ENCODE measurements at places on chromosomes 13 and 19. TPM values are rescaled to one million over a fixed set of nuclear protein-coding genes. Genes with fewer than 3 reads are reported as not detected.

Gene ONECUT3
- not detected for total RNA-seq

Gene TMIGD2
- total RNA-seq = not detected

Gene KCNK6
- 1.5 TPM for total RNA-seq

Gene FKBP8
- 393 TPM for total RNA-seq

Gene ZNF91
- total RNA-seq = 16.8 TPM

Gene ZNF414
- 12.1 TPM for total RNA-seq

Gene BAX
- total RNA-seq = 161 TPM

Gene ZNF813
- 1.5 TPM for total RNA-seq

Gene MAST1
- 0.88 TPM for total RNA-seq

Gene ELSPBP1
- not detected for total RNA-seq

Gene TARM1
- total RNA-seq = not detected

Gene CLEC4M
- total RNA-seq = not detected

Gene ZNF699
- 12.6 TPM for total RNA-seq

Gene ACP4
- total RNA-seq = not detected

Gene ZNF460
- total RNA-seq = 29.3 TPM

Gene ZNF565
- total RNA-seq = 1.4 TPM

Gene MBD3L3
- total RNA-seq = not detected

Gene SYCN
- total RNA-seq = not detected

Gene KLHL1
- total RNA-seq = 0.91 TPM

Gene DMPK
- 7.9 TPM for total RNA-seq

Gene ALOX5AP
- total RNA-seq = 0.64 TPM

Gene ZNF726
- 2.2 TPM for total RNA-seq

Gene BRCA2
- 4.1 TPM for total RNA-seq

Gene NLRP4
- not detected for total RNA-seq

Gene CNMD
- total RNA-seq = not detected

Gene ZNF573
- total RNA-seq = 12.3 TPM

Gene SBK3
- 0.40 TPM for total RNA-seq

Gene YJEFN3
- 0.26 TPM for total RNA-seq

Gene CLDND2
- not detected for total RNA-seq

Gene PLK5
- total RNA-seq = not detected

Gene IL11
- total RNA-seq = 12.8 TPM

Gene CARS2
- total RNA-seq = 32.9 TPM

Gene ADGRL1
- 28.9 TPM for total RNA-seq

Gene CRX
- not detected for total RNA-seq

Gene AP1M2
- not detected for total RNA-seq

Gene MISP
- total RNA-seq = 3.2 TPM

Gene ZNF490
- total RNA-seq = 4.1 TPM

Gene ICAM5
- total RNA-seq = 26.7 TPM

Gene C19orf18
- not detected for total RNA-seq

Gene LRRC4B
- total RNA-seq = 1.6 TPM

Data from epithelial cell of alveolus of lung (primary cell).